NAMALWA (cell line): ENCODE measurements at places on chromosomes 12 and 14.

- no peak for DNase-seq
Measured at GRCh38 chr12:68505970-68506369, 104.7 kb upstream of the RAP1B start.

DNA sequence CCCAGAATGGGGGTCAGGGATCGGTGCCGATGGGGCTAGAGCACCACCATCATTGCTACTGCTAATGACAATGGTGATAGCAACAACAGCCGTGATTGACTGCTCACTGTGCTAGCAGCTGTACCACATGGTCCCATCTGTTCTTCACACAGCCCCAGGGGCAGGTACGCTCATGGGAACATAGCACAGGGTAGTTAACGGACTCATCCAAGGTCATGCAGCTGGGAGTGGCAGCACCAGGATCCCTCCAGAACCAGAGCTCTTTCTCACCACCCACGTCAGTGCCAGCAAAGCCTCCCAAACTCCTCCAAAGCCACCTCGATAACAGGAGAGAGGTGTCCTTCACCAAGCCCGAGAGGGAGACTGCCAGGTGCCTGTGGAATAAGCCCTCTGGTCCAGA lies 11.2 kb upstream of the DYNC1H1 start:
- DNase-seq = no peak

- peak; percentile 59 for DNase-seq
Measured at GRCh38 chr12:111066744-111067437, 146.5 kb upstream of the MYL2 start.

- no peak for DNase-seq
Measured at GRCh38 chr12:80316222-80316621, 127.8 kb upstream of the PTPRQ start.

- DNase-seq = no peak
Measured at GRCh38 chr14:96094211-96094610, 55.0 kb downstream of the C14orf132 start.

DNA sequence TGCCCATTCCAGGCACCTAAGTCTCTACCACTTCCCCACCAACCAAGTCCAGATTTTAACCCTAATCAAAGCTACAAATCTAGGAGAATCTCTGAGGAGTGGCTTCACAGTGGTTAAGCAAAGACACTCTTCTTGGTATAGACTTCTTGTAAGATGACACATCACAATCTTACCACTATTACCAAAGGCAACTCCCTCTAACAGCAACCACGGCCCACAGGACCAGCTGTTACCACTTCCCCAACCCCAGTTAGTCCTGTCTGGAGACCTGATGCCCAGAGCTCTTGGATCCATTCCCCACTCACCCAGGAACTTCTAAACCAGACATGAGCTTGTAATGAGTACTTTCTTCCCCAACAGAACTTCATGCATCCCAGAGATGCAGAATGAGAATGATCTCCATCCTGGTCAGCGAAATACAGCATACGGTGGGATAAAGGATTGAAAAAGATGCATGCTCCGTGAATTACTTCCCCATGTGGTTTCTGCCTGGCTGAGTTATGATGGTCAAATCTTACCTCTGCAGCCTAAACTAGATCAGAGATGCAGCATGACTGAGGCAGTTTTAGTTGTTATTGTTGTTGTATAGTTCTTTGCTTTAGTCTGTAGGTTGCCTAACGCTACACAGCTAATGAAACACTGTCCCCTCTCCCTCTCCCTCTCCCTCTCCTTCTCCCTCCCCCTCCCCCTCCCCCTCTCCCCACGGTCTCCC lies 87.7 kb upstream of the FOXN3 start:
- DNase-seq = no peak

GRCh38 chr12:6226002-6226678 lies 25.9 kb downstream of the CD9 start:
- no peak for DNase-seq

DNA sequence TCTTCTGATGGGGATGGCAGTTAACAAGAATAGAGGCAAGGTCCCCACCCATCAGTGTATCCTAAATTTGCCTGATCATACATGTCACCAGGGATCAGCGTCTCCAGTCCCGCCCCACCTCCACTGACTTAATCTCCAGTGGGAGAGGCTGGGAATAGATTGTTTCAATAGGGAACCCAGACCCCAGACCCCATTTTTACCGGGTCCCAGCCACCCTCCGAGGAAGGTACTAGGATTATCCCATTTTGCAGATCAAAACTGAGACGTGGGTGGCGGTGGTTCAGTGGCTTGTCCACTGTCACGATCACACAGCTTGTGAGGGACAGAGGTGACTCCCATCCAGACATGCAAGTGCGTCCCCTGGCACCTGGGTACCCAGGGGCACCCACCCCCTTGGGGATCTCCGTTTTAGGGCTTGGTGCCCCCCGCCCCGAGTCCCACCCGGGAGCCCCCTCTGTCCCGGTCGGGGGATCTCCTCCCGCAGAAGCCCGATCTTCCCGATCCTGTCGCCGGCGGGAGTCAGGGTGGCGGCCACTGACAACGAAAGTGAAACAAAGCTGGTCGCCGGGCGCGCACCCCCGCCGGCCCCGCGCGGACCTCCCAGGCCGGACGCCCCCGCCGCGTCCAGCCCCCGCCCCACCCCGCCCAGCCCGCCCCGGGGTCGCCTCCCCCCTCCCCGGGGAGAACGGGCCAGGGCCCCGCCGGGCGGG lies 523 bp downstream of the WSB2 start:
- peak; percentile 17 for DNase-seq

DNA sequence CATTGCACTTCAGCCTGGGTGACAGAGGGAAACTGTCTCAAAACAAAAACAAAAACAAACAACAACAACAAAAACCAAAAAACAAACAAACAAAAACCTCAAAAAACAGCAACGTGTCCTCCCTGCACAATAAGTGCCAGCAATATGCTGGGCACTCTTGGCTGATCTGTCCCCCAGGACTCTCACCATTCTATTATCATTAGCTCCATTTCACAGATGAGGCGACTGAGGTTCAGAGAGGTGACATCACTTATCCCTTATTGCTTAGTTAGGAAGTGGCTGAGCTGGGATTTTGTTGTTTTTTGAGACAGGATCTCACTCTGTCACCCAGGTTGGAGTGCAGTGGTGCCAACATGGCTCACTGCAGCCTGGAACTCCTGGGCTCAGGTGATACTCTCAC lies 33.0 kb upstream of the CCDC63 start:
- DNase-seq = no peak

DNA sequence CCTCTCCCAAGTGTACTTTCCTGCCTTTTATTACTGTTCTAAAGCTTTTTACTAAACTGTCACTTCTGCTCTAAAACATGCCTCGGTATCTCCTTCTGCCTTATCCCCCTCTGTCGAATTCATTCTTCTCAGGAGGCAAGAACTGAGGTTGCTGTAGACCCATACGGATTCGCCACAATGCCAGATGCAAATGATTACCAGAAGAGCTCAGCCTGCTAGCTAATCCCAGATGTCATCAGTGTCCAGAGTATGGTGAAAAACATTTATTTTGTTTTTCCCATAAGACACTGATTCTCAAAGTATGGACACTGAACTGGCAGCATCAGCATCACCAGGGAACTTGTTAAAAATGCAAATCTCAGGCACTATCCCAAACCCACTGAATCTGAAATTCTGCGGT lies 359.3 kb downstream of the TMTC2 start:
- no peak for DNase-seq

DNA sequence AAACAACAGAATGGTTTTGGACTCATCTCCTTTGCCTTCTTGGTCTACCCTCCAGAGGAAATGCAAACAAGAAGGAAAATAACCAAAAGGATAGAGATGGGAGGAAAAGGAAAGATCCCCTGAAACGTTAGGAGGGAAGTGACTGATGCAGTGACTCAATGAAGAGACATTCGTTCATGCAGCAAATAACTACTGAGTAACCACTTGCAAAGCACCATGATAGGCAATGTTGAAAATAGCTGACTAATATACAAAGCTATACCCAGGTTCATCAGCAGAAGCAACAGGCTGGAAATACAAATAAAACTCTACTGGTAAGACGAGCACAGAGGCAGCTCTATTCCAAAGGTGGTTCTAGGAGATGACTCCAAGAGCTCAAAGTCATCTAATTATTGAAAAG lies 41.8 kb downstream of the R3HDM2 start:
- no peak for DNase-seq

DNA sequence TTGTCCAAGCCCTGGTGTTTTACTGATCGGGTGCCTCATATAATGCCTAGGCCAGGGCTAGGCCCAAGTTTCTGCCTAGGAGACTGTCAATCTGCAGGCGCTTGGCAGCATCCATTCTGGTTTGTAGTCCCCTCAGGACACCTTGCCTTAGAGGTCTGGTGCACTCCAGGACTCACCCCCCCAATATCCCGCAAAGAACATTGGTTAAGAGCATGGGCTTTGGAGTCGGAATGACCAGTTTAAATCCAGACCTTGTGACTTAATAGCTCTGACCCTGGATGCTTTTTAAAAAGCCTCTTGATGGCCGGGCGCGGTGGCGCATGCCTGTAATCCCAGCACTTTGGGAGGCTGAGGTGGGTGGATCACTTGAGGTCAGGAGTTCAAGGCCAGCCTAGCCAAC lies 60.0 kb downstream of the GALNT16 start:
- DNase-seq = no peak

GRCh38 chr12:70314145-70314544 lies 51.9 kb upstream of the KCNMB4 start:
- DNase-seq = no peak
